Osteoblast (primary cell): ENCODE measurements at places on chromosomes 2 and 18.
A peak's percentile ranks its signal among the peaks of the same experiment; 100 is the strongest.

GRCh38 chr2:70674636-70675430, 93.2 kb downstream of the ADD2 start:
- DNase-seq = no peak

- no peak for DNase-seq
Observed at GRCh38 chr2:188378371-188378950, 86.8 kb downstream of the GULP1 start.

GRCh38 chr2:187875261-187876141, 321.3 kb upstream of the TFPI start:
- DNase-seq = no peak

DNA sequence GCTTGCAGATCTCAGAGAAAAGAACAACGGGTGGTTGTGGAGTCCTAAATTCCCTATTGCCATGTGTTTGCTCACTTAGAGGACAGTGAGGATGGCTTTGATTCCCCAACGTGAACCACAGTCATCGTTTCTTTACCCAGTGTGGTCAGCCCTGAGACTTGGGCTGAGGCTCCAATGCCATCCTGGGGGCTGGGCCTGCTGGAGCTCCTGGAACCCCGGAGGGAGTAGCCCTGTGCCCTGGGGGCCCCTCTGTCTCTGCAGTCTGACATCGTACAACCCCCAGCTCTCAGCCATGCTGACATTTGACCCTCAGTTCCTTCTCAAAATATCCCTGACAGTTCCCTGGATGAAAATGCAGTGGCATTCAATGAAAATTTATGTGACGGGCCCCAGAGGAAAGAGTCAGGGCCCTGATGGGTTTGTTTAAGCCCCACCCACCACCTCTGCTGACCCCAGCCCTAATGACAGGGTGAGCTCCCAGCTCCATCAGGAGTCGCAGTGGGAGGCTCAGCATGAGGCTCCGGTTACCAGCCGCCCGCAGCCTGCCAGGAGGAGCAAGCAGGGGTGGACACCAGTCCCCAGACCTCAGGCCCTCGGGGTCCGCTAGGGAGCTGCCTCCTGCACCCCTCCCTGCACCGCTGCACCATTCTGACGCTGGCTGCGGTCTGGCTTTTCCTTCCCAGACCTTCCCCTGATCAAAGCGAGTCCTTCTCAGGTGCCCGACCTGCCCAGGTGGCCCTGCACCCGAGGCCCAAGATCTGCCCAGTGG, 120.9 kb downstream of the TWIST2 start:
- DNase-seq = peak; percentile 68

DNA sequence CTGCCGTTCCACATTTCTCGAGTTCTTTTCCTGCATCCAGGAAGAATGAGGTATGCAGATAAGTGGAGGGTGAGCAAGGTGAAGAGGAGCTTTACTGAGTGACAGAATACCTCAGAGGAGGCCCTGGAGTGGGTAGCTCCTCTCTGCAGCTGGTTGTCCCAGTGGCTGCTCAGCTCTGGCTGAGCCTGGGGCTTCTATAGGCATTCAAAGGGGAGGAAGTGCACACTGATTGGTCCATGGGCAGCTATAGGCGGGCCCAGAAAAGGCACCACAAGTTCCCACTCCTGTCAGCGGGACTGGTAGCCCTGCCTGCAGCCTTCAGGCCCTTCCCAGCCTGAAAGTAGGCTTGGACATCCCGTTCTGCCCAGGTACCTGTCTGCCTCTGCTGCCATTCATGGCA, 94.7 kb downstream of the DOK6 start:
- no peak for DNase-seq

DNA sequence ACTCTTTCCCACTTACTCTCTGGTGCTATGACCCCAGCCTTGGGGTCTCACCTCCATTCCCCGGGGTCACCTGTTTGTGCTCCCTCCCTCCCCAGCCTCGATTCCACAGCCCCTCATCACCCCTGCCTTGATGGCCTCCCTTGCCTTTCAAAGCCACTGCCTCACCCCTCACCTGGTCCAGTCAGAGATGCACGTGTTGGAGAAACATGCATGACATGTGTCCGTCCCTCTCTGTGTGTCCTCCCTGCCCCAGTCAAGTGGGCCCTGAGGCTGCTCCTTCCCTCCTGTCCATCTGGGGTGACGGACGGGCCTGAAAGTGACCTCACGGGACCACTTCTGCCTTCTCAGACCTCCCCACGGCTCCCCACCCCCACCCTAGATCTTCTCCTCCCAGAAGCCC, 82.3 kb upstream of the TWIST2 start:
- DNase-seq = no peak

- no peak for DNase-seq
Observed at GRCh38 chr18:36650906-36651305, 177.9 kb downstream of the TPGS2 start.

DNA sequence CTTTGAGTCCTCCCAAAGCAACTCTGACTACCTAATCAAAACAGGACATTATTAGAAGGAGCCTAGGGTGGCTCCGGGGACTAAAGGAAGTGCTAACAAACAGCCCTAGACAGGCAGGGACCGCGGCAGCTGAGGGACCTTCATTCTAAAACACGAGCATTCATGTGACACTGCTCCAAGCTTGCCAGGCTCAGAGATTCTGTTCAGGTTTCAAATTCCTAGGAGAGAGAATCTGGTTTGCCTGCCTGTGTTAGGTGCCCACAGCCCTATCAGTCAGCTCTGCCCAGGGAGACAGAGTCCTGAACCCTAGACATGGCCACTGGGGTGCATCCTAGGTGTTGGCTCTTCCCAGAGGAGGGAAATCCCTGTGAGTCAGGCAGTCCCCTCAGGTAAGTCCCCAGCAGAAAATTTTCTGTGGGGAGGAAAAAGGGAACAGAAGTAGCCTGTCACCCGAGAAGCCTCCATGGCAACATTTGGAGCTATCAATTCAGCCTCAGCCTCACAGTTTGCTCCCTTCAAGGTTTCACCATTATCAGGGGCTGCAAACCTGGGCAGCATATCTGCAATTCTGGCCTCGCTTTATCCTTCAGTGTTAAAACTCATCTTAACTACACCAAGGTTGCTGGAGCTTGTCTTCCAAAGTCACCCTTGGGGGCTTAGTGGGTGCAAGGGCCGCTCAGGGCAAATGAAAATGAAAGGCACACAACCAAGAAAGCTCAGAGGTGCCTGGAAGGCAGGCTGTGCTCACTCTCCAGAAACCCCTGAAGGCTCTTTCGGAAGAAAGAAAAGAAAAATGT, 28.6 kb downstream of the PCBP1 start:
- DNase-seq = no peak

- DNase-seq = no peak
Observed at GRCh38 chr2:200592406-200593075, 6.7 kb downstream of the AOX1 start.

DNA sequence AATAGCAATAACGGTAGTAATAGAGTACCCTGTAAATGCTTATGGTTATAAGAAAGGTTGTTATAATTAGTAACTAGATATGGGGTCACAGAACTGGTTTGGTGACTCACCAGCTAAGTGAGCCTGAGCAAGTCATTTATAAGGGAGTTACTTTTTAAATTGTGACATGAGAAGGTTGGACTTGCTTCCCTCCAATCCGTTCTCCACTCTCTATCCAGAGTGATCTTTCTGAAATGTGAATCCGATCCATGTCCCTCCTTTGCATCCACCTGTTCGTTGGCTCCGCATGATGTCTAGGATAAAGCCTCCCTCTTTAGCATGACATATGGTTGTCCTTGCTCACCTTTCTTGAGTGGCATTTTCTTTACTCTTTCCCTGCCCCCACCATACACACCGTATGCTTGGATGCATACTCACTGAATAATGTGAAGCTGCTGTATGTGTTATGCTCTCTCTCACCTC, 83.1 kb downstream of the CDC42EP3 start:
- DNase-seq = no peak

DNA sequence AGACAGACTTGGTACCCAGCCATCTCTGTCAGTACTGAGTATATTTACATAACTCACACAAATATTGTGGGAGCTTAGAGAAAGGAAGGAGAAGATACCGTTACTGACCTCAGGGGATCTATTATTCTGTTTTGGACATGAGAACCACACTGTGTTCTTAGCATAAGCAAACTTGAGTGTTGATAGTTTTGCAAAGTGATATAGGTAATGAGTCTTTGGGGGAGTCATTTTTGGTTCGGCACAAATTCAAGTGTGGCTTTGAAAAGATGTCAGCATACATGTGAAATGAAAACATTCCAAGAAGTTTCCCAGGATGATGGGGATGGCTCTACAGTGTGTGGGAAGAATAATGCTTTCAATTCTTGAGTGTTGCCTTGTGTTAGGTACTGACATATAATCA, 24.1 kb downstream of the SMARCAL1 start:
- DNase-seq = peak; percentile 81

DNA sequence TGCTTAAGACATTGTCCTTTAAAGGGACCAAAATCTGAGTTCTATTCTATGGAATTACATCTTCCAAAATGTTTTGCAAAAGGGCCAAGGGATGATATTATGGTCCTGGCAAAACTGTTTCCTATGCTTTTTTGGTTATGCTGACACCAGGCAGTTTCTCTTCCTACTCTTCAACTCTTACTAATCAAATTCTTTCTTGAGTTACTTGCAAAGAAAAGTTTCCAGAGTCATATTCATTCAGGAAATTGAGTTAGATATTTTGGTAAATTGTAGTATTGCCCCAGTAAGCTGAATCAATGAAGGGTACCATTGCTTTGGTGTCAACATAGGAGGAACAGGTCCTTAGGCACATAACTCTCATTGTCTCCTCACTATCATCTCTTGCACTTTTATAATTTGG, 118.8 kb downstream of the DPP4 start:
- DNase-seq = no peak

DNA sequence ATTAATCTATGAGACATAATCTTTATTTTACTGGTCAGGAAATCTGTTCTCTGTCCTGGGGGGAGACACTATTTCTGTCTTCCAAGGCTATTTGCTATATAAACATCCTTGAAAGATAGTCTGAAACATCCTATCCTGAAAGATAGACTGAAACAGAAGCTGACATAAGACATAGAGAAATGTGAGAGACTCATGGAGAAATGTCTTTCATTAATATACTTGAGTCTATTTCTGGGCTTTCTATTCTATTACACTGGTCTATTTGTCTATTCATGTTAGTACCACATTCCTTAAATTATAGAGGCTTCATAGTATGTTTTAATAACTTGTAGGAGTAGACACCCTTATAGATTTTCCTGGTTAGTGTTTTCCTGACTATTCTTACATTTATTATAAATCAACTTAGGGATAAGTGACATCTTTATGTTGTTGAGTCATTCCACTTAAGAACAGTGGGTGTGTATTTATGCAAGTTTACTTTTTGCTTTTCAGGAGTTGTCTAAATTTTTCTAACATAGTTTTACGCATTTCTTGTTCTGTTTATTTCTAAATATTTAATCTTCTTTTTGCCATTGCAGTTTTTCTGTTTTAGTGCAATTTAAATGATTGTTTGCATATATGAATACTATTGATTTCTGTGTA, 244.9 kb upstream of the ZSWIM2 start:
- no peak for DNase-seq

- DNase-seq = no peak
Observed at GRCh38 chr18:62555135-62555534, 32.3 kb downstream of the ZCCHC2 start.

DNA sequence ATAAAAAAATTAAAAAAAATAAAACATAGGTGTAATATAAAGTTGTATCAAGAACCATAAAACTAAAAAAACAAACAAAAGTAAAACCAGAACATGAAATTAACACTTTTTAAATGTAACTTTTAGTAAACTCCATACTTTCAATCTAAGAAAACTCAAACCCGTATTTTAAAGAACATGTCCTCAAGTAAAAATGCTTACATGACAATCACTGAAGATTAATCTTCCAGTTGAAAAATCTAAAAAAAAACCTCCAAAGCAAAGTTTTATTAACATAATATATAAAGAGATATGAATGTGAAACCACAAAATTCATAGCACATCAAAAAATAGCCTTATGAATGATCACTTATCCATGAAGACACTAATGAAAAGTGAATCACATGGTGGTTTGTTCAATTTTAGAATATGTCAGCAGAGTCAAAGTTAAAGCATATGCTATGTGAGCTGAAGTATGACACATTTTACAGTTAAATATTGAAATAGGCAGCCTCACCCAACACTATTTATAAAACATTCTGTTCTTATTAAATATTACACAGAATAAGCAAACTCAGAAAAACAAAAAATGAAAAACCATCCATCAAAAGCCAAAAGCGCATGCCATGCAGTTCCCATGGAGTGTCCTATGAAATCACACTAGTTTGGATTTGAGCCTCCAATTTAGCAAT, 23.1 kb upstream of the CHAC2 start:
- peak; percentile 41 for DNase-seq
